ENCODE measurements at places on chromosomes 2 and 18.

DNA sequence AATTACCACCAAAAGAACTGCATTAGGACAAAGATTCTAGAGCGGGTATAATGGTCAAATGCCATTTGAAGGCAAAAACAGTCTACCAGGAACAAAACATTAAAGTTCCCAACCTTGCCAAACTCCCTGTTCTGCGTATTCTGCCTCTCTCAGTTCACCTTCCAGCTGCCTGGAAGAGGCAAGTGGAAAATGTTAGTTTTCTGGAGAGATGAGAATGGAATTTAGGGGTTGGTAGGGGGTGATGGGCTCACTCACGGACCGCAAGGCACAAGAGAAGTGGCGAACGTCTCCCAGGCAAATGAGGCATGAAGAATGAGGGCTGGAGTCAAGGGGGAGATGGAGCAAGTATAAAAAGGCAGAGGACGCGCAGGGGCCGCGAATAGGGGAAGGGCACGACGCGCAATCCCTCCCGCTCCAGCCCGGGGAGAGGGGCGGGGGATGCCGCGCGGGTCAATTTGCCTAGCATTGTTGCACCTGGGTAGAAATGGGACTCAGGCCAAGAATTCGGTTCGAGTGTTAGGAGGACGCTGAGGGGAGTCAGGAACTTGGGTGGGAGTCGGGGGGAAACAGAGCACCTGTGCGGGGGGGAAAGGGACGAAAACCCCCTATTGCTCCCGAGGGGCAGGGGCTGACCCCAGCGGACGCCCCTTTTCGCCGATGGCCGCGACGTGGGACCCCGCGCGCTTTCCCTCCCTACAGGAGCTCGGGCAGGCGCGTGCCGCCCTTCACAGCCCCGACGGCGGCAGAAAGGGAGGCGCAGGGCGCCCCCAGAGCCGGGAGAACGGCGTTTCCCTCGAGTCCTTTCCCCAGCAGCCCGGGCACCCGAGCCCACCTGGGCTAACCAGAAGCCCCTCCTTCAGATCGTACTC lies 573 bp downstream of the PAIP2B start:
- peak; percentile 48 for DNase-seq

DNA sequence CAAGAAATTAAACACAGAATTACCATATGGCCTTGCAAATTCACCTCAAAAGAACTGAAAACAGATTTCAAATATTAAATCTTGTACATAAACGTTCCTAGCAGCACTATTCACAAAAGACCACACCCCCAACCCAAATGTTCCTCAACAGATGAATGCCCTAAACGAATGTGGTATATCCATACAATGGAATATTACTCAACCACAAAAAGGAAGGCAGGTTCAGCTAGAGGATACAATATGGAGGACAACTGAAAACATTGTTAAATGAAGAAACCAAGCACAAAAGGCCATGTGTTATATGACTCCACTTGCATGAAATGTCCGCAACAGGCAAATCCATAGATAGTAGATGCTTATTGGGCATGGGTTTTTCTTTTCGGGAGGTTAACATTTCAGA lies 61.7 kb downstream of the PPP4R1 start:
- DNase-seq, result no peak

DNA sequence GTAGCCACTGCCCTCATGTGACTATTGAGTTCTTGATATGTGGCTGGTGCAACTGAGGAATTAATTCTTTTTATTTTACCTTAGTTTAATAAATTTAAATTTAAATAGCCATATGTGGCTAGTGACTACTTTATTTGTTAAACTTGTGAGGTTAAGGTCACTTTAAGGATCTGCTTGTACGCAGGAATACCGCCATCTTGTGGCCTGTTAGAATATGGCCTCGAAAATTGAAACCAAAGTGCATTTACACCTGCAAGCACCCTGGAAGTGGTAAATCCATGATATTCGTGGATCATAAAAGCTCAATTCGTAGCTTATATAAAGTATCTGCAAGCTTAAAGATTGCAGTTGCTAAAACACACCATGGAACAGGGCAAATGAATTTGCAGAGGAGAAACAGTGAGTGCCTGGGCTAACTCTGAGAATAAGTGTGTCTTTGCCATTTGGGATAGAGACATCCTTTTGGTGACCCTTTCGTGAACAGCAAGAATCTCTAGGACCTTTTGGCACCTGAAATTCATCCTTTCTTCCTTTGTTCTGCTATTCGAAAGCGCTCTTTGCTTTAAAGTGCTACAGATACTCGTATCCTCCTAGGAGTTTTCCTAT lies 59.9 kb upstream of the REG3A start:
- DNase-seq, result peak; percentile 57

DNA sequence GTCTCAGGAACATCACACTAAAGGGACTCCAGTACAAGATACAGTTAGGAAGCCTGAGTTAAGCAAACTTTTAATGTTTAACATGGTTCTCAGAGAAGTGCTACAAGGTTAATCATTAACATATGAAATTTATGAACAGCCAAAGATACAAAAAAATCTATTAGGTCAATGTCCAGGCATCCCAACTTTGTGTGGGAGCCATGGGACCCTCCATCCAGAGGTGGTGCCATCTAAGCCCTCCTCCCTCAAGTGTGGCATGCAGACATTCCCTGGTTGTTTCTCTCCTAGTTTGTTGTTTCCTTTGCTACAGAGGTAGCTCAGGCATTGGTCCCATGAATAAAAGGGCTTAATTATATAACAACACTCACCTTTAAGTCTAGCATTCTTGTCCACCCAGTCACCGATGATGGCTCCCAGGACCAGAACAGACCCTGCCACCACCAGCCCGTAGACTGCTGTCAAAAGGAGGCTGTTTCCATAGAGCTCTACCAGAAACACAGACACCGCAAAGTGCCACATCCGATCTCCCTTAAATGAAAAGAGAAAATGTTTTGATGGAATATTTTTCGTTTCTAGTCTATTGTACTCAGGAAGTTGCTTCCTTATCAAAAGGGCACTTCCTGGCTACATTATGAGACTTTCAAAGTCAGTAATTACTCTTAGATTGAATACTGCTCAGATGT lies 5.7 kb downstream of the SLC40A1 start:
- no peak for DNase-seq

- DNase-seq, result no peak
Observed at GRCh38 chr2:151761687-151762086, 27.4 kb upstream of the NEB start.

DNA sequence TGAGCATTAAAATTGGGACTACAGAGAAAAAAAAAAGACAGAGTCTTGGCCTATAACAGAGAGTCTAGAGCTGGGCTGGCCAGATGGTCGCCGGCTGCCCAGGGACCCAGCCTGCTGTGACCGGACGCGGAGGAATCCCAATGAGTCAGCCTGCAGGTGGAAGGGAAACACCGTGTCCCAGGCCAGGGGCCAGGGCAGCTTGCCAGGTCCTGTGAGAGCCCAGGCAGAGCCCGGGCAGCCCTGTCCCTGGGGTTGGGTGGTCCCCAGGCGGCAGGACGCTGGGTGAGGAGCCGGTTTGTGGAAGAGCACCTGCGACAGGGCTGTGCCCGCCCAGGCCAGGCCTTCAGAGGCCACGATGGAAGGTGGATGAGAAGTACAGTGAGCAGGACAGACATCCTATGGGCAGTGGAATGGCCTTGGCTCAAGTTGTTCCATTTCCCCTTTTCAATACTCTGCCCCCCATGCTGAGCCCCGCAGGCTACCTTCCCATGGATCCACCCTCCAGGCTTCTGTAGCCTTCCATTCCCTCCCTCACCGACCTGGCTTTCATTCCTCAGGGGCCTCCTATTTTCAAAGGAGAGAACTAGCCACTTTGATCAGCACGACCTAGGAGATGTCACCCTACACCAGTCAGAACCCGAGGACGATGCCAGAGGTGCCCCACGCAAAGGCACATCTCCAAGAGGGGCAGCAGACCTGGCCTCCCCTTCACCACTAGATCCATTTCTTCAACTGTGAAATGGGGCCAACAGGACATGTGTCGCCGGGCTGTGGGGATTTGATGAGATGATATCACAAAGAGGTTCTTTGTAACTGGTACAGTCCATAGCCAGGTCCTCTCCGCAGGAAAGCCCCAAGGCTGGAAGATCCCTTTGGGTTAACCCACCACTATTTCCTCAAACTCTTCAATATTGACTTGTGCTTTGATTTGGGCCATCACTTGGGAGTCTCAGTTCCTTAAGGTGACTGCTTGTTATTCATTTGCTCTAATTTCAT lies 87.5 kb downstream of the POLR1A start:
- DNase-seq, result peak; percentile 63

GRCh38 chr2:11144077-11144737 lies 11.1 kb upstream of the SLC66A3 start:
- no peak for DNase-seq

DNA sequence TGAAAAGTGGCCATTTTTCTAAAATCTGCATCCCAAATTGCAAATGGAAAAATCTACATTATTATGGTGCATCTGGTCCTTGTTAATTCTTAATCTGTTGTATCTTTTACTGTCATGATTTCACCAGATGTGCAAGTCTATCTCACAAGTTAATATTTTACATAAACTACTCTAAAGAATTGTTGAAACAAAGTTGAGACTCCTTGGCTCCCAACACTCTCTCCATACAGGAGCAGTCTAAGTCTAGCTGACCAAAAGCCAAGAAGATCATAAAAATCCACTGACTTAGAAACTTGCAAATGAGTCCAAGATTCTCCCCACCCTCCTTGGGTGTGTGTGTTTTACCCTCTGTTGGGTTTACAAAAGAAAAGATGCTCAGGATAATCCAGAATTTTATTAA lies 85.1 kb downstream of the NCKAP5 start:
- peak; percentile 53 for DNase-seq

GRCh38 chr2:144459286-144459685 lies 60.6 kb downstream of the ZEB2 start:
- DNase-seq, result no peak

DNA sequence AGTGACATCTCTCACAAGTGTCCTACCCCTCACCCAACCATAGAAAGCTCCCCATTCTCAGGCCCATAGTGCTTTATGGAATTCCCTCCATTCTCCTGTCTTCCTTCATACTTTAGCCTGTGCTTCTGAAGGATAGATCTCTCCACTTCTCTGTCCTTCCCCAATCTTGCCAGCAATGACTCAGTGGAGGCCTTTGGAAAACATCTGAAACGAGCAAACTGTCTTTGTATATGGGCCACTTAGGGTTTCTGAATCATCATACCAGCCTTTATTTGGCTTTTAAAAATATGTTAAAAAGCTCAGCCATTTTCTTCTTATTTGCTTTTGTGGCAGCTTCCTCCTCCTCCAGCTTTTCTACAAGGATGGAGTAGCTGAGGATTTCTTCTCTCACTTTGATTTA lies 65.6 kb upstream of the ZNF385B start:
- no peak for DNase-seq

DNA sequence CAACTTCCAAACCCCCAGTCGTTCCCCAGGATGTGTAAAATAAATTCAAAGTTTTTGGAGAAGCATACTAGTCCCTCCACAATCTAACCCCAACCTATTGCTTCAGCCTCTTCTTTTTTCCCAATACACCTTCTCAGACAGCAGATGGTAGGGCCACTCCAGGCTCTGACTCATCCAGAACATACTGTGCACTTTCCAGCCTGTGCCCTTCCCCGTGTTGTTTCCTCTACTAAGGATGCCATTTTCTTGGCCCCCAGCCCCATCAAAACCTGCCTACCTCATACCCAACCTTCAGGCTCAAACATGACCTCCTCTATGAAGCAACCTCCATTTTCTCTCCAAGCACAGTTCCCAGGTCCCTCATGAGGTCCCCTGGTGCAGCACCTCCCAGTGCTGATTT lies 669.3 kb downstream of the BCL11A start:
- no peak for DNase-seq

DNA sequence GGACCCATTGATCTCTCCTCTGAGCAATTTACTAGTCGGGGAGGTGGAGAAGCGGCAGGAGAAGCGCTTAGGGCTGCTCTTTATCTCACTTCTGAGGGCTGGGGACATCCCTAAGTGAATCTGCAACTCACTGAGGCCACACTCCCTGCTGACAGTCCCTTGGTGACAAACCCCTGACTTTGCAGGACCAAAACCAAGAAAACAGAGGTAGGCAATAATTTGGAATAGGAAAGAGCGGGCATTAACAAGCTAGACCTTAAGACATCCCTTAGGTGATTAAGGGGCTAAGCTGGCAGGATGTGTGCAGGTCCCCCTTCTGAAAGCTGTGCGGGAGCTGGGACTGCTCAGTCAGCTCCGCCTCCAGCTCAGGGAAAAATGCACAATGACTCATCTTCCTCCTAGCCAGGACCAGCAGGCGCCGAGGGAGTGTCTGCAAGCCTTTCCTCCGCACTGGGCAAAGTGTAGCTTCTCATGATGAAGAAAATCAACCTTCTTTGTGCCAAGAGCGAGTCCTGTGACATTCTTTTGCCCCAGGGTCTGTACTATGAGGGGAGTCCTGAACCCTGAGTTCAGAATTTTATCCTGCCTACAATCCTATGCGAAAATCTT lies 63.3 kb downstream of the BOD1L2 start:
- peak; percentile 16 for DNase-seq

GRCh38 chr2:237223201-237223861 lies 137.6 kb downstream of the COPS8 start:
- peak; percentile 11 for DNase-seq
